ENCODE measurements at places on chromosomes 1 and 21.

- no peak for DNase-seq
Observed at GRCh38 chr1:66073388-66073787, 280.7 kb downstream of the PDE4B start.

DNA sequence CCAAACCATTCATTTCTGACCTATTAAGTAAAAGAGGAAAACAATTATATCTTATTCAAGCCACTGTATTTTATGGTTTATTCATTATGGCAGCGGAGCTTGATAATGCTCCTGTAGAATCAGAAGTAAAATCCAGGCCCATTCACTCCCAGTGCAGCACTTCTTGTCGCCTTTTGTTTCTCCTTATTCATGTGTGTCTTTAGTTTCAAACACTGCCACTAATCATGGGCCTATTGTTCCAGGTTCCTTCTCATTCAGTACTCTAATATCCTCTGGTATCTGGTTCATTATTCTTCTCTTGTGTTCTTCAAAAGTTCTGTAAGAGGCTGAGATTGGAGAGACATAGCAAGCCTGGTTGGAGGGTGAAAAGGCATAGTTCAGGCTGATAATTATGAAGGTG, 218.3 kb downstream of the LRRIQ3 start:
- DNase-seq: no peak

GRCh38 chr1:47837866-47838561, 159.2 kb downstream of the TRABD2B start:
- no peak for DNase-seq

GRCh38 chr1:203696673-203697072, 68.3 kb upstream of the LAX1 start:
- DNase-seq: no peak

DNA sequence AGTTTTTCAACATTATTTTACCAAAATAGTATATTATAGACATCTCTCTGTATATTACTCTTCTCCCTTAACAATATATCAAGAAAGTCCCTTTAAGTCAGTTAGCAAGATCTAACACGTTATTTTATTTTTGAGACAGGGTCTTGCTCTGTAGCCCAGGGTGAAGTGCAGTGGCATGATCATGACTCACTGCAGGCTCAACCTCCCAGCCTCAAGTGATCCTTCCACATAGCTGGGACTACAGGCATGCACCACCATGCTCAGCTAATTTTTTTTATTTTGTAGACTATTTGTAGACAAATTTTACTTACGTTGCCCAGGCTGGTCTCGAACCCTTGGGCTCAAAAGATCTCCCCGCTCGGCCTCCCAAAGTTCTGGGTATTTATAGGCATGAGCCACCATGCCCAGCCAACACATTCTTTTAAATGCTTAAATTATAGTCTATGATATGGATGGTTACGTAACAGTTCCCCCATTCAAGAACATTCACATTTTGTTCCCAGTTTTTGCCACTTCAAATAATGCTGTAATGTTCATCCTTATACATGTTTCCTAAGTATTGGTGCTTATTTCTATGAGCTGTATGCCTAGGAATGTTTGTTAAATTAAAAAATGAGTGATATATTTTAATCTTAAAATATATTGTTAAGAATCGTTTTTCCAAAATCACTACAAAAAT, 70.4 kb downstream of the TUT4 start:
- no peak for DNase-seq

- no peak for DNase-seq
Observed at GRCh38 chr1:116857092-116857491, 52.6 kb upstream of the PTGFRN start.

DNA sequence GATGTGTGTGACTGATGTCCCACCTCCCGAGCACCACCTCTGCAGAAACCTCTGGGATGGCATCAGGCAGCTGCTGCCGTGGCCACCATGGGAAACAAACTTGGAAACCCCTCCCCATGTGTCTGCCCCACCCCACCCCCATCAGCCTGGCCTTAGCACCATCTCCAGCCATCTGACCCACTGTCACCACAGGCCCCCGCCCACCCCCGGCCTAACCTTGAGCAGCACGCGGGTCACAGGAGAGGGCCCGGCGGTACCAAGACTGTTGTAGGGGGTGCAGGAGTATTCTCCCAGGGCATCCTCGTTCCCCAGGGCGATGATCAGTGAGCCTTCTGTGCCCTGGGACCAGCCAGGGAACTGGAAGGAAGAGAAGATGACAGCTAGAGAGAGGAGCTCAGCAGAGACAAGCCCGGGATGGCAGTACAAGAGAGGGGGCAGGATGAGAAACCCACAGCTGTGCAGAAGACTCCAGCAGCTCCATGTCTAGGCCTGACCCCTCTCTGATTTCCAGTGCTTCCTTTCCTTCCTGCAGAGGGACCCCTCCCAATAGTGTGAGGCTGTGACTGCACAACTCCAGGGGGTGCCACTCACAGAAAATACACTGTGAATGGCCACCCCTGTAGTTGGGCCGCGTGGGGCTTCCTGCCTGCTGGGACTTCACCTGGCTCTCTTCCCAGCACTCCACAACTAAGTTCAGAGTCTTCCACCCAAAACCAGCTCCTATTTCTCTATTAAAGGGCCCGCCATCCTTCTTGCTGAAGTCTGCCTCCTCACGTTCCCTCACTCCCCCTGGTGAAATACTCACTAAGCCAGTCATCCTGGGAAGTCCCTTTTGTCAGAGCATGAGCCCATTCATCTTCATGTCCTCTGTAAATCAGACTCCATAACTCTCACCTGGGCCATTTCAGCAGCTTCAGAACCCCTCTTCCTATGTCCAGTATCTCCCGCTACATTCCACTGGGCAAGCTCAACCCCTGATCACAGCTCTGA, 7.3 kb upstream of the TAGLN2 start:
- no peak for DNase-seq

DNA sequence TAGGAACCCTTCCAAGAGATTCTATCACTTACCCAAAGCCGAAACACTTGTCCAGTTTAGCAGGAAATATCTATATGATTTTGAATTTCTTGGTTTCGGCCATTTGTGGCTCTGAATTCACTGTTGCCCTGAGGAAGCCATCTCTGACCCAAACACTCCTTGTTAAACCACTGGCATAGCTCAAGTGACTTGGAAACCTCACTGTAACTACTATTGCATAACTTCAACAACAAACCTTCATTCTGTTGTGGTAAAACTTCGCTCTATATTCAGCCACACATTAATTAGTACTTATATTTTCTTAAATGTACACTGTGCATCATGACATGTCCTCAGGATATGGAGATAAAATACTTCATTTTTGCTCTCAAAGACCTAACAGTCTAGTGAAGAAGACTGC, 63.2 kb downstream of the ST6GALNAC3 start:
- DNase-seq: no peak

GRCh38 chr1:36965275-36966159, 68.8 kb downstream of the GRIK3 start:
- no peak for DNase-seq

GRCh38 chr1:60636946-60637345, 445.4 kb upstream of the NFIA start:
- no peak for DNase-seq

- DNase-seq: no peak
Observed at GRCh38 chr1:62528015-62528414, 69.3 kb upstream of the ANGPTL3 start.

DNA sequence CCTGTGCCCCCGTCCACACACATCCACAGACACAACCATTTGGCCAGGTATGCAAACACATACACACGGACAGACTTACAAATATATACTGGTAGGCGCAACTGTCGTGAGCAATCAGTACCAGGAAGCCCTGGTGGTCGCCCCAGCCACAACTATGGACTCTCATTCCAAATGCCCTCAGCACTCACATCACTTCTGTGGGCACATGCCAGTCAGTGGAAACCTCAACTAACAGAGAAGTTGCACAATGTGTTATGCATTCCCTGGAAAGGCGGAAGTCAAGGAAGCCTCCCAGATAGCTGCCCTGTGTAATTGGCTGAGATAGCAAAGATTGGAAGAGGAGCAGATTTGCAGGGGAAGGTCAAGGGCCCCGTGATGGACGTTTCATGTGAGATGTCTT, 1.4 kb upstream of the HEYL start:
- no peak for DNase-seq

- DNase-seq: no peak
Observed at GRCh38 chr1:152112101-152112884, 3.0 kb downstream of the TCHH start.

GRCh38 chr21:37671381-37671780, 244.9 kb downstream of the KCNJ6 start:
- no peak for DNase-seq

- DNase-seq: no peak
Observed at GRCh38 chr1:59115865-59116264, 181.0 kb upstream of the FGGY start.

DNA sequence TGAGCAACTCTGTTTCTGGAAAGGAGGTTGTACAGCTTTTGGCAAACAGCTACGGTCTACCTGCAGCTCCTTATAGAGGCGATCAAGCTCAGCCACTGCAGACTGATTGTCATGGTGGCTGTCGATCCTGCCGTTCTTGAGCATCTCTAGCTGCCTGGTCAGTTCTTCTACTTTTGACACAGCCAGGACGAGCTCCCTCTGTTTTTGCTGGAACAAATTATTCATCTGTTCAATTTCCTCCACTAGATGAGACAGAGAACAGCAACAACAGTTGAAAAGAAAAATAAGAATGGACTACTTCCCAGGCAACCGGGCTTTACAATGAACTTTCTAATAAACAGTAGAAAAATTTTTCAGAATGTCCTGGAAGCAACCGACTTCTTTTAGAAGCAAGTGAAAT, 42.5 kb downstream of the TP53BP2 start:
- DNase-seq: no peak

GRCh38 chr1:228933753-228934152, 198.5 kb downstream of the RHOU start:
- DNase-seq: no peak

GRCh38 chr1:154546264-154547063, 12.0 kb downstream of the UBE2Q1 start:
- DNase-seq: no peak

DNA sequence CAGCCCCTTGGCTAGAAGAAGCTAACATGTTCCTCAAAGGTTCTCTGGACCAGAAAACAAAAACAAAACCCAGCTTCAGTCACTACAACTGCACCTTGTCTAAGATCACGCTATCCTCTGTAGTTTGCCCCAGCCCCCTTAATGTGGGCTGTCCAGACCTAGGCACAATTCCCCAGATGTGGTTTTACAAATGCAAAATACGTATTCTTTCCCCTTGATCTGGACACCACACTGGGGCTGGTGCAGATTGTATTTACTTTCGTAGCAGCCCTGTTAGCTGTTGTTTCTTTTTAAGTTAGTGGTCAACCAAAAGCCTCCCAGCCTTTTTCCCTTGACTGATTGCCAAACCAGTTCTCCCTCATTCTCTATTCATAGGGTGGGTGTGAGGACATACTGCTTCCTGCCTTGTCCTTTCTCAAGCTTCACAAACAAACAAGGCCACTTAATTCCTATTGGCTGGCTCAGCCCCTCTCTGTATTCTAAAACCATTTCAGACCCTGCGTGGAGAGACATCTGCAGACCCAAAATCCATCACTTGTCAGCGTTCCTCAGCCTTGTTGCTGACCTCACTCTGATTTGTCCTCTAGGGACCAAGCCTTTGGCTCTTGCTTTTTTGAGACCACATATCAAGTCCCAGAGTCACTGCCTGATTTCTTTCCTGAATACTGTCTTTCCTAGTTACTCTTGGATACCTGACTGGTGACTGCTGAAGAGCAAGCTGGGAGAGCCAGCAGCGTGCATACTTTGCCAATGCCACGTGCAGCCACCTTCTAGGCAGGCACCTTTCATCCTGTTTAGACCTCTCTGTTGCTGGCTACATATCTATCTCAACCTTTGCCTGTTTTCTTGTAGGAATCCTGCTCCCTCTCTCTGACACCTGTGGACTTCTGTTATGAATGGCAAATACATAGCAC, 96.4 kb upstream of the RAB3GAP2 start:
- no peak for DNase-seq

DNA sequence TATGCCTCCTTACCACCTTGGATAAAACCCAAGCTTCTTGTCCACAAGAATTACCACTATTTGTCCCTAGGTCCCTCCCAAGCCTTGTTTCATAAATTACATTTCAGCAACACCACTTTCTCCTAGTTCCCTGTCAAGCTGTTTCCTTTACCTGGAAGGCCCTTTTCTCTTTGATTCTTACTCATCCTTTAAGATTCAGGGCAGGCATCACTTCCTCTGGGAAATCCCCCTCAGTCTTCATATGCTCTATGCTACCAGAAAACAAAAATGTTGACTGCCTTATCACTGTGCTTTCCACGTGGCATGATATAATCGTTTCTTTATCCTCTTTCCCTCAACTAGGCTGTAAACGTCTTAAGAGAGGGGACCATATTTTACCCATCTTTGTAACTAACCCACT, 102.7 kb downstream of the LYST start:
- no peak for DNase-seq

DNA sequence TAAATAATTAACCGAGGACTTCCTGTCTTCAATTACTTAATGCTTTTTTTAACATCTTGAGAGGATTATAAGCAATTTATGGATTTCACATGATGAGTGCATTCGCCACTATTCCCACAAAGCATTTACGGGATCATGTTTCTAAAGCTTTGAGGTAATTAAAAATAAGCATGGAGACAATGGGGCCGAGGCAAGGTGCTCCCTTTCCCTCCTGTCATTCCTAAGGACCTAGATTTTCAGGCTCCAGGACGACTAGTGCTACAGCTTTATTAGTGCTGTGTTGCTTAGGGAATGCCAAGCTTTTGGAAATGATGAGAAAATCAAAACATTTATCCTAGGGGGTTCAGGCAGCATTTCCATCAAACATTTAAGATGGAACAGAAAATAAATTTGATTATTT, 209.2 kb downstream of the KCTD3 start:
- DNase-seq: no peak

GRCh38 chr1:211813590-211813989, 17.0 kb downstream of the LPGAT1 start:
- no peak for DNase-seq

DNA sequence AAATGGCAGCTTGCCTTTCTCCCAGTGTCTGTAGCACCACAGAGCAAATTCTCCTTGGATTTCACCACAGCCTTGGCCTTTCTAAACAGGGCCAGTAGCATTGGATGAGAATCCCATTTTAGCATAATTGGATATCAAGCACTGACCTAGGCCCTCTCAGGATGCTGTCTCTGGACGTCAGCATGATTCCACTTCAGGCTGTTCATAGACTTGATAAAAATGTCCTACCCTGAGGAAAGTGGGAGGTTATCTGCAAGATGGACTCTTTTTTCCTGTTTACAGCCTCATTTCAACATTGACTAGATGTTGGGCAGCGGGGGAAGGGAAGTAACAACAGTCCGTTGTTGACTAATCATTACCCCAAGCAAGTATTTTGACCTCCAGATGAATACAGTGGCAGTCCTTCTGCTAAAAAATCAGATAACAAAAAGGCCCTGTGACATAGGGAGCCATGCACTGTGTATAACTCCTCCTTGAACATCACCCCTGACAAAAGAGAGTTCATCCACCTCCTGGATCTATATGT, 5.2 kb downstream of the NPL start:
- no peak for DNase-seq

- no peak for DNase-seq
Observed at GRCh38 chr21:28712411-28712810, 280.3 kb downstream of the LTN1 start.

- no peak for DNase-seq
Observed at GRCh38 chr1:41293779-41294178, 51.7 kb upstream of the SCMH1 start.

Data from AG09319 (cell line).